ENCODE measurements at places on chromosomes 5 and 9. TPM values are rescaled to one million over a fixed set of nuclear protein-coding genes. Genes with fewer than 3 reads are reported as not detected.

DNA sequence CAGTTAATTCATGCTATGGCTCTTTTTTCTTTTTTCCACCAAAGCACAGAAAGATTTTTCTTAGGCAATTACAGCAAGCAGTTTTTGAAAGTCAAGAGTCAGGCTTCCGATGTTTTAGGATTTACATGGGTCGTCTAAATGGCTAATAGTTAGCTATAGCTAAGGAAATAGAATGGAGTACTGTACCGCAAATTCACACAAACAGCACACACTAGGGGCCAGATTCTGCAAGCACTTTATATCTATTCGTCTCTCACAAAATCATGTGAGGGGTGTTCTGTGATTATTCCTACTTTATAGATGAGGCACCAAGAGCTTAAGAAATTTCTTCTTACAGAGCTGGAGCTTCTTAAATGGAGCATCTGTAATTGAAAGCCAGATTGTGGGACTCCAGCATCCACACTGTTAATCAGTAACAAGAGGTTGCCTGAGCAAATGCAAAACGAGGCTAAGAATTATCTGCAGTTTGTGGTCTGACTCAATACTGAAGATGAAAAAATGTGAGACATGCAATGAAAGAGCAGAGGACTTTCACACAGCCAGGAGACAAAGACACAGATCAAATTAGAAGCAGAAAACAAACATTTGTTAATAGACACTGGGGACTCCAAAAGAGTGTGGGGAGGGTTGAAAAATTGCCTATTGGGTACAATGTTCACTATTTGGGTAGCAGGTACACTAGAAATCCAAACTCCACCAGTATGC, 62.7 kb upstream of the CTXN3 start:
- DNase-seq: no peak

DNA sequence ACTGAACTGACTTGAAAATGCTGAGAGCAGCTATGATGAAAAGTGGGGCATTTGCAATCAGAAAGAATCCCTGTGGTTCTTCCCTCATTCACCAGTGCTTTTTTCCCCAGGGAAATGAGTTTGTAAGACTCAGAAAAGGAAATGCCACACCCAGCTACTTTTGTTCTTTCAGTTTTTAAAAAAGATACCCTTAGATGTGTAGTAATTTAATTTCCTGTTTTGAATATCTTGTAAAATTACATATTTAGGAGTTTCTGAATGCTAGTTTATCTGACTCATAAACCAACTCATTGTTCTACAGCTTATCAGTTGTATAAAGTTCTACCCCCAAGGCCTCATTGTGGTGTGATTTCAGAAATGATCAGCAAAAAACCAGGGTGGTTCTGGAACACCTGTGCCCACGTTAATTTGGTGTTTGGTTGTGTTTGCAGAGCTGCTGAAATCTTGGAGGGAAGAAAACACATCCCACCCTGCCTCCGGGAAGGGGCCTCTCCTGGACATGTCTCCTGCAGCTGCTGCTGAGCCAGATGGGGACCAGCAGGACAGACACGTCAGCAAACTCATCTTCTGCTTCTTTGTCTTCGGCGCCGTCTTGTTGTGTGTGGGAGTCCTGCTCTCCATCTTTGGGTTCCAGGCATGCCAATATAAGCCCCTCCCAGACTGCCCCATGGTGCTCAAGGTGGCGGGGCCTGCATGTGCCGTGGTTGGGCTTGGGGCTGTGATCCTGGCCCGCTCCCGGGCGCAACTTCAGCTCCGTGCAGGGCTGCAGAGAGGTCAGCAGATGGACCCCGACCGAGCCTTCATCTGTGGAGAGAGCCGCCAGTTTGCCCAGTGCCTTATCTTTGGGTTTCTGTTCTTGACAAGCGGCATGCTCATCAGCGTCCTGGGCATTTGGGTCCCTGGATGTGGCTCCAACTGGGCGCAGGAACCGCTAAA, 2.8 kb downstream of the TMEM171 start:
- peak; percentile 26 for DNase-seq

Gene SPINK1
- polyA plus RNA-seq: not detected

GRCh38 chr9:79208791-79209396, 362.9 kb upstream of the TLE4 start:
- no peak for DNase-seq

Gene TPD52L3
- not detected for polyA plus RNA-seq

DNA sequence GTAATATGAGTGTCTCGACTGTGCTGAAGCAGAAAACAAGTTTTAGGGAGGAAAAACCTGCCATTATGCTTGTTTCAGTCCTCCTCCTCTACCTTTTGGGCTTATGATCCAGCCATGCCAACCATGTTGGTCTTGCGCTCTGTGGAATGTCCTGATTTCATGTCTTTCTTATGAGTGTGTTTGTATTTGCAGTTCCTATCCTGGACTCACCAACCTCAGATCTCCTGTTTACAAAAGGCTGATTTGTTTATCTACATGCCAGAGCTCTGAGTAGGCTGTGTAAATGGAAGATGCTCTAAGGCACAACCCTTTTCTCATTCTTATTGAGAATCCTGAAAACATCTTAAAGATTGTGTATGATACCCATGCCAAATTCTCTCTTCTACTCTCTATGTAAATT, 138.6 kb downstream of the ARHGEF28 start:
- DNase-seq: peak; percentile 22

Gene CDH10
- 0.02 TPM for polyA plus RNA-seq

GRCh38 chr9:103700195-103700962, 393.7 kb upstream of the SMC2 start:
- DNase-seq: no peak

Gene CAMK2A
- 0.09 TPM for polyA plus RNA-seq

Gene TEX10
- 23.6 TPM for polyA plus RNA-seq

Gene PCDHGB1
- 2.2 TPM for polyA plus RNA-seq

DNA sequence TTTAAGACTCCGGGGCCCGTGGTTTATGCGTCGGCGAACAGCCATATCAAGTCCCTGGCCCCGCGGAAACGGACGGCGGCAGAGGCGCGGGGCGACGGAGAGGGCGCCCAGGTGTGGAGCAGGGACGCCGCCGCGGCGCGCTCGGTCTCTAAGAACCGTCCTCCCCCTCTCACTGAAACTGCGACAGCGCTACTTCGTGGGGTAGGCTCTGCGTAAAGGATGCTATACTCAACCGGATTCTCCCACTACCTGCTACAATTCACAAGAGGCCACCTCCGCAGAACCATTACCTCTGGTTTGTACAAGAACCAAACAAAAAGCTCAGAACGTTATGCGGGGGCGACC, 404 bp downstream of the MRNIP start:
- no peak for DNase-seq

- no peak for DNase-seq
Measured at GRCh38 chr5:77936365-77936693, 160.2 kb upstream of the TBCA start.

Gene RAD1
- 65.3 TPM for polyA plus RNA-seq

DNA sequence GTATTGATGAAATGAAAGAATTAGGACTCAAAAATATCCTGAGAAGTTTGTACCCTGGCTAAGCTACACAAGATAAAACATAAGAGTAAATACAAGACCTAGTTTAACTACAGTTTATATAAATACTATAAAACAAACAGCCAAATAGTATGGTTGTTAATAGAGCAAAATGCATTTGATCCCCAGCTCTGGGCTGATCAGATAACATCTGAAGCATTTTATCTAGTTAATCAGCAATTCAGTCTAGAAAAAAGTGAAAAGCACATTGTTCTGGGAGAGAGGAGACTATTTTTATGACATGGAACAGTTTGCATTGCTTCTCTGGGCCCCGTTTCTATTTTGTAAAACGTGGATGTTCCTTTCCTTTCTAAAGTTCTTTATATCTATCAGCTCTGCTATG, 139.6 kb upstream of the RORB start:
- no peak for DNase-seq

GRCh38 chr9:137429974-137430722, 7.0 kb downstream of the NOXA1 start:
- DNase-seq: no peak

Gene DDX4
- not detected for polyA plus RNA-seq

DNA sequence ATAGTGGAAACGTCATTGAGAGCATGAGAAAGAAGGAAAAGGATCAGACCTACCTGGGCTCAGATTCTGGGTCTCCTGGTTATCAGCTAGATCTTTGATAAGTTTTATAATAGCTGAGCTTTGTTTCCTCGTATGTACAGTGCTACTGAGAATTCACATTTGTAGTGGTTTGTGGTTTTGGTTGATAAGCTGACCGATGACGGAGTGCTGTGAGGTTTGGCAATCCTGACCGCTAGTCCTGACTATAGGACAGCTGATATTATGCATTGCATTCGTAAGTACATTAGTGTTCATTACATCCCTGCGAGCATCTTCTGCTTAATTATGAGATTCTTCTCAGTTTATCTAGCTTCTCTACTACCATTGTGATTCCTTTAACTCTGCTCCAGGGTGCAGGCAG, 190.7 kb upstream of the SLC27A6 start:
- no peak for DNase-seq

- DNase-seq: no peak
Measured at GRCh38 chr5:116084287-116084691, 536 bp upstream of the COMMD10 start.

Gene EPB41L4A
- 0.05 TPM for polyA plus RNA-seq

Gene ANKRD20A1
- 0.17 TPM for polyA plus RNA-seq

Gene GRXCR2
- not detected for polyA plus RNA-seq

- no peak for DNase-seq
Measured at GRCh38 chr9:93475856-93476255, 22.5 kb upstream of the FAM120AOS start.

DNA sequence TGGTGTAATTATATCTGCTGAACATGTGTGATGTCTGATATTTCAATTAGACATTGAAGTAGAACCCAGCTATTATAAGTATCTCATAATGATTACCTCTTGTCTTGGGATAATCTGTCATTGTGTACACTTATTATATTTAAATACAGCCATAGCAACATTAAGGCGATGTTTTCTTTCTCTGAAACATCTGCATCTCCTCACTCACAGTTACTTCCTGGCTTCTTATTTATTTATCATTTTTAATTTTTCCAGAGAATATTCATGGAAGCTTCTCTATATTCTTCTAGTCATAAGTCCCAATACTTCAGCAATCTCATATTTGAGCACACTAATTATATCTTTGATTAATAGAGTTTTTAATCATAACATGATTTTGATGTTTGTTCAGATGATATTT, 103.8 kb upstream of the FBN2 start:
- DNase-seq: no peak

DNA sequence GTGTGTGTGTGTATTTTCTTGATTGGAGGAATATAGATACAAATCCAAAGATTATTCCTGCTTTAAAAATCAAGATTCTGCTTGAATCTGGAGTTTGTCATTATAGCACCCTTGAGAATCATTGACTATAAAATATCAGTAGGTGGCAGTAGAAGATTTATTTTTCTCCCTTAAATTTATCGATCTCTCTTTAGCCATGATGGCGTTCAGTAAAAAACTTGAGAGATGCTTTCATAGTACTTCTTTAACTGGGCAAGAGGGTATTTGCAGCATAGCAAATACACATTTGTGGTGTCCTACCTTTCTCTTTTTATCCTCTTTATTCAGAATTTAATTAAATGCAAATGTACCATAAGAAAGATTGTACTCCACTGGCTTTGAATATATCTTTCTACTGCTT, 307.7 kb downstream of the ADGRV1 start:
- no peak for DNase-seq

GRCh38 chr5:179824745-179825112, 4.0 kb downstream of the SQSTM1 start:
- no peak for DNase-seq

Gene APBA1
- 4.8 TPM for polyA plus RNA-seq

- no peak for DNase-seq
Measured at GRCh38 chr5:39843767-39844166, 419.0 kb upstream of the DAB2 start.

DNA sequence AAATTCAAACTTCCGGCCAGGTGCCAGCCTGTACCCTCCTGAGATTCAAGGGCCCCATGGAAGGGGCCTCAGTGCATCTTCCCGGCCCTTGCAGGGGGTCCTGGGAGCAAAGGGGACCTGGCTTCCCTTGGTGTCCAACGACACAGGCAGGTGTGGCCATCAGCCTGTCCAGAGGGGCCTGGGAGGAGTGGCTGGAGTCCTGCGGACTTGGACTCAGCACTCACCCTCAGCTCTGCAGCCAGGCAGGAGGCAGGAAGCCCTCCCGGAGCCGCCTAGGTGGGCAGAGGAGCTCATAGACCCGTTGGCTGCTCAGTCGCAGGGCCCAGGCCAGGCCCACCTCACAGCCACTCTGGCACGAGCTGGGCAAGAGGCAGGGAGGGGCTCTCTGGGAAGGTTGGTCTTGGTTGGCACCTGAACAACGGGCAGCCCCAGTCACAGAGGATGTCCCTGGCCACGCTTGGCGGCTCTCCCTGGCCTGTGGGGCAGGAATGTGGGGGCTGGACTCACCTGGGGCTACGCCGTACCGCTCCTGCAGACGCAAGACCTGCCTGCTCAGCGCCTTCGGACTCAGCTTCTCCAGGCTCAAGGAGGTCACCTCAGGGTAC, 53.8 kb upstream of the NRARP start:
- DNase-seq: no peak

DNA sequence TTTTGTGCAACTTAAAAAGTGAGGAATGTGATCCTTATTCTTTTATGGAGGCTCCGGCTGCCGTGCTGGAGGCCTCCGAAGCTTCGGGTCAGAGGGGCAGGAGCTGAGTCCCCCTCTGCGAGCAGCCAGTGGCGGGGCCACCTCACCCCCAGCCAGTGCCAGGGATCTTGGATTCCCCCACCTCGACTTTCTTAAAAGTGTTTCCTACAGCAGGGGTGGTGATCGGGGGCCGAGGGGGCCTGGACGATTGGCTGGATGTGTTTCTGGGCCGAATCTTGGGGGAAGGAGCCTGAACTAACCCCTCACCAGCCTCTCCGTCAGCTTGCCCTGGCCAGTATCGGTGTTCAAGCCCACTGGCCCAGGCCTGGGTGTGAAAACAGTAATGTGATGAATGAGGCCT, 92.2 kb upstream of the LMX1B start:
- no peak for DNase-seq

DNA sequence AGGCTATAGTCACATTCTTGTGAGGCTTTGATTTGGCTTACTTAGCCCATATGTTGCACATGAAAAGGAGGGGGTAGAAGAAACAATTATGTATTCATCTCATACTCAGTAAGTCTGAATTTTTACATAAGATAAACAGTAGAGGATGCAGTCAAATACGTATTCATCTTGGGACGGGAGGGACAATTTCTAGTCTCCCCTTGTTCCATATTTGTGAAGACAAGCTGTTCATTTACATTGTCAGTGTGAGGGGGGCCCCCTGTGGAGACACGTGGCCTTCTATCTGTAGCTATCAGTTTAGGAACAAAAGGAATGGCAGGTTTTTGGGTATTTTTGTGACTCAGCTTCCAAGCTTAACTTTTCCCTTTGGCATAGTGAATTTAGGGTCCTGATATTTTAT, 49.2 kb upstream of the PPP1R2B start:
- DNase-seq: no peak

Gene CDH12
- polyA plus RNA-seq: not detected

GRCh38 chr9:94945197-94946144, 219.0 kb downstream of the AOPEP start:
- DNase-seq: peak; percentile 76

DNA sequence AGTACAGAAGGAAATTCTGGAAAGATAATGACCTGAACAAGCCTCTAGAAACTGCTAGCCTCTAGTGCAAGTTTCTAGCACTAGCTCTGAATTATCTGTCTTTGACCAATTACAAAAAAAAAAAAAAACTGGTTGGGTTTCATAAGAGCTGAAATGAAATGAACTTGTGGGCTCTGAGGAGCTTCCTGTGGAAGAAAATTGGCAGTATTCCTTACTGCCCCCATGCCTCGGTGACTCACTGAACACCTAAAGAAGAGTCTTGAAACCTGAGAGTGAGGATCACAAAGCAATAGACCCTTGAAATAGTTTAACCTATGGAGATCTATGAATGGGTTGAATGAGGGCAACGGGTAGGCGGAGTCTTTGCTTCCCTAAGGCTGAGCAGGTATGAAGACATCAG, 263.6 kb upstream of the RASA1 start:
- DNase-seq: no peak

- no peak for DNase-seq
Measured at GRCh38 chr5:158905281-158905680, 194.4 kb downstream of the EBF1 start.
